Activated naive CD4-positive, alpha-beta T cell treated with anti-CD3 and anti-CD28 coated beads, Interleukin-2, amount 50 U/mL, for 72 hours (primary cell): ENCODE measurements at places on chromosomes 2 and 18. TPM values are rescaled to one million over a fixed set of nuclear protein-coding genes. Genes with fewer than 3 reads are reported as not detected.

Gene OR6B2
- not detected for total RNA-seq

Gene RAB31
- total RNA-seq, result 0.36 TPM

Gene DNAH6
- 2.6 TPM for total RNA-seq

Gene CNGA3
- total RNA-seq, result not detected

Gene C2orf78
- total RNA-seq, result not detected

Gene DNAH7
- total RNA-seq, result 0.05 TPM

Gene SAG
- 0.05 TPM for total RNA-seq

Gene HOXD8
- total RNA-seq, result not detected

Gene ASB3
- 34.1 TPM for total RNA-seq

Gene CROCC2
- total RNA-seq, result not detected
